ENCODE measurements at places on chromosomes 12 and 14. TPM values are rescaled to one million over a fixed set of nuclear protein-coding genes. Genes with fewer than 3 reads are reported as not detected.

The KRT75 gene
- 0.15 TPM for total RNA-seq

The OR4K5 gene
- not detected for total RNA-seq

The CLEC12A gene
- not detected for total RNA-seq

The OTUB2 gene
- 3.4 TPM for total RNA-seq

The CACNA1C gene
- total RNA-seq, result 0.03 TPM

The RASAL1 gene
- total RNA-seq, result 0.28 TPM

The PPHLN1 gene
- total RNA-seq, result 56.5 TPM

The TAS2R10 gene
- total RNA-seq, result 0.23 TPM

The MSRB3 gene
- 89.7 TPM for total RNA-seq

The ADCY6 gene
- total RNA-seq, result 24.1 TPM

The CELA1 gene
- not detected for total RNA-seq

The FOXG1 gene
- total RNA-seq, result not detected

The FSCB gene
- total RNA-seq, result not detected

The RDH12 gene
- total RNA-seq, result not detected

The SLCO1B1 gene
- total RNA-seq, result not detected

The SVOP gene
- not detected for total RNA-seq

The TXNRD1 gene
- 348 TPM for total RNA-seq

The MMP19 gene
- 0.05 TPM for total RNA-seq

The FAM186B gene
- 0.13 TPM for total RNA-seq

The IFI27 gene
- total RNA-seq, result 2.3 TPM

The GPX2 gene
- total RNA-seq, result 0.15 TPM
